HuH-7.5 (cell line): ENCODE measurements at places on chromosomes 7 and 10.

DNA sequence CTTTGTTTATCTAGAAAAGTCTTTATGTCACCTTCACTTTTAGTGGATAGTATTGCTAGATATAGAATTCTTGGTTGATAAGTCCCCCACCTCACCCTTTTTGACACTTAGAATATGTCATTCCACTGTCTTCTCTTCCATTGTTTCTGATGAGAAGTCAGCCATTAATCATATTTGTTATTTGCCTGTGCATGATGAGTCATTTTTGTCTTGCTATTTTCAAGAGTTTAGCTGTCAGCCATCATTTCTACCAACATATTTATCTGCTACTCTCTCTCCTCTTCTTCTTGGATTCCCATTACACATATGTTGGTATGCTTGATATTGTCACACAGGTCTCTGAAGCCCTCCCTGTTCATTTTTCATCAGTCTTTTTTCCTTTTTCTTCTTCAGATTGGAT is 160.8 kb upstream of the TCF7L2 start:
- DNase-seq, result no peak

- DNase-seq, result no peak
These were observed 31.2 kb downstream of the ST7 start for GRCh38 chr7:116984511-116984910.

GRCh38 chr10:12717981-12718707 is 283.4 kb downstream of the CCDC3 start:
- DNase-seq, result no peak

DNA sequence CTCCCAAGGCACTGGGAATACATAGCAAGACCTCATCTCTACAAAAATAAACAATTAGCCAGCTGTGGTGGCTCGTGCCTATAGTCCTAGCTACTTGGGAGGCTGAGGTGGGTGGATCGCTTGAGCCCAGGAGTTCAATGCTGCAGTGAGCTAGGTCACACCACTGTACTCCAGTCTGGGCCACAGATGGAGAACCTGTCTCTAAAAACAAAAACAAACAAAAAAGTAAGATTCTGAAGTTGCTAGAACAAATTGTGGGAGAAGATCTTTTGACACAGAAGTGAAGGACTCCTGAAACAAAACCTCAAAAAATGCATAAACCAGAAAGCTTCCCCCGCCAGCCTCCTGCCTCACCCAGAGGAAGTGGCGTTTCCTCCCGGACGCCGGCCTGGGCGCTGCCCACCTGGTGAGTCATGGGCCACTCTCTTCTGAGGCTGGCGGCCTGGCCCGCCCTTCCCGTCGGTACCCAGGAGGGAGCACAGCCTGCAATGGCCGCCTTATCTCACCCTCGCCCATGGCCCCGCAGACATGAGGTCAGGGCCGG is 25.4 kb upstream of the ELN start:
- DNase-seq, result no peak

DNA sequence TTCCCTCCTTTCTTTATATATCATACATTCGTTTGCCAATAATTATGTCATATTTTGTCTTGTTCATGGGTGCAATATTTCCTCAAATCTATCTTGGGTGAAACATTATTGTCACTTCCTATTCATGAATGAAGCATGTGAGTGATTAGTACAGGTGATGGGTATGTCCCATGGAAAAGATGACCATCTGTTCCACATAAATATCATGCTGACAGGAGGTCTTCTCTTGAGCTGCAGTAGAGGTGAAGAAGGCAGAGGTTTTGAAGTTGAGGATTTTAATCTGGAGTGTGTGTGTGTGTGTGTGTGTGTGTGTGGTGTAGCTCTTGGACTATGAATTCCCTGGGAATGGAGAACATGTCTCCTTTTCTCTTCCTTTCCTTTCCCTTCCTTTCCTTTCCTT is 350.5 kb upstream of the CHRM2 start:
- no peak for DNase-seq

GRCh38 chr10:110042181-110042580 is 34.4 kb downstream of the ADD3 start:
- DNase-seq, result no peak
